ENCODE measurements at places on chromosomes 5 and 9. TPM values are rescaled to one million over a fixed set of nuclear protein-coding genes. Genes with fewer than 3 reads are reported as not detected.
A peak's percentile ranks its signal among the peaks of the same experiment; 100 is the strongest.

GARIN3 gene
- total RNA-seq, result not detected

- no peak for DNase-seq
- peaks cover 4% of the 10 kb centered on the region for H3K27me3 ChIP-seq
- H3K4me1 ChIP-seq, result peaks cover 2% of the 10 kb centered on the region
- H3K36me3 ChIP-seq, result no peaks in the 10 kb centered on the region
Observed at GRCh38 chr9:99400184-99400731, 178.2 kb downstream of the SEC61B start.

DNA sequence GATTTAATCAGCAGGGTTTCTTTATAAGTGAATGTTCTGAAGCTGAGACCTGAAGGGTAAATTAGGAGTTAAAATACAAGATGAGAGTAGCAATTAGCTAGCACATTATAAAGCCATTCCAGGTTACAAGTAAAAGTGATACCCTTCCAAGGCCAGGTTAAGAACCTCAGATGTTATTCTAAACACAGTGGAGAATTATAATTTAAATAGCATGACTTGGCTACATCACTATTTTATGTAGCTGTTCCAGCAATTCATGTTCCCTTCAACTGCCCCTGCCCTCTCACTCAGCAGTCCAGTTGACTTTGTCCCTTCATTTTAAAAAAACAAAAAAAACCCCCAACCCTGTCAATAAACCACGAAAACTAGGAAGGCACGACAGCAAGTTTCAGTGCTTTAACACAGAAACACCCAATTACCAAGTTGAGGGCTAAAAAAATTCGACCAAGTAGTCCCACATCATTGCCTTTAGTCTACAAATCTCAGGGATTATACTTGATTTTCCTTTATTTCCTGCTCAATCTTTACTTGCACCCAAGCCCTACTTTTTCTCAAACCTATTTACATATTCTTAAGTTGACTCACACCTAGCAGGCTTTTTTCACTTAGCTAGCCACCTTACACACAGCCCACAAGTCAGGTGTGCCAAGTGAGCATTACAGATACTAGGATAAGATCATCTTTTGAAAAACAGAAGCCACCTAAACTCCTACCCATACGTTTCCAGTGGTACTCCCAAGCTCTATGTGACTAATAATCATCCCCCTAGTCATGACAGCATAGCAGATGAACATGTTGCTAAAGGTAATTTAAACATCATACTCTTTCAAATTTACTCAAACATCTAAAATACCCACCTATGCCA lies 3.4 kb downstream of the RPL37 start:
- peaks cover 84% of the 10 kb centered on the region for H3K36me3 ChIP-seq
- peak overlapping the region; percentile 97 for H3K4me3 ChIP-seq
- H3K27me3 ChIP-seq, result no peaks in the 10 kb centered on the region
- H3K27ac ChIP-seq, result peak overlapping the region; percentile 66
- peaks cover 66% of the 10 kb centered on the region for H3K4me1 ChIP-seq

DNA sequence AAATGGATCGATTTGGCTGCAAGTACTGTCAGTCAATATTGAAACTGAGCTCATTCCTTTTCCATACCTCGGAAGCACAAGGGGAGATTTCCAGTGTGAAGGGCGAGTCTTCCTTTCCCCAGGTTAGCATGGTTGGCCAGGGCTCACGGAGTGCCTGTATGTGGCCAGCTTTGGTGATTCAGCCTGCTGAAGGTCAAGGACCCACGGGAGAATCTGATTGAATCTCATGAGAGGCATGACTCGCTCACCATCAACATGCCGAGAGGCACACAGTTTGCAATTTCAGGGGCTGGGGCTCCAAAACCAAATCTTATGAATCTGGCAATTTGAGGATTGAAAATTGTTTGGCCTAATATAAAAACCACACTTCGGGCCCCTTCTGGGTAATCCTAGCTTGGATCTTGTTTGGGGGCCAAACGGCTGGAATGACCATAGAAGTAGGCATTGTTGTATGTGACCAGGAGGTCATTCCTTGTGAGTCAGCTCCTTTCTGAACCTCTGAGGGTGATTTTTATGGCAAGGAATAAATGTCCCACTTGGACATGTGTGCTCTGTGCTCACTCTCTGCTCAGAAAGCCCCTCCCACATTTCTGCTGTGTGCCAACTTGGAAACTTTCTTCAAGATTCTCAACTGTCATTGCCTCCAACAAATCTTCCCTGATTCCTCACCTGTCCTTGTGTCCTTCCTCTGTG lies 69.8 kb downstream of the DOCK2 start:
- no peaks in the 10 kb centered on the region for H3K4me1 ChIP-seq
- no peaks in the 10 kb centered on the region for H3K27me3 ChIP-seq
- no peak overlapping the region for H3K4me3 ChIP-seq

CHMP5 gene
- 83.0 TPM for total RNA-seq

ALDH1A1 gene
- not detected for total RNA-seq

- H3K36me3 ChIP-seq, result no peaks in the 10 kb centered on the region
- no peak overlapping the region for H3K4me3 ChIP-seq
- H3K27me3 ChIP-seq, result peaks cover 3% of the 10 kb centered on the region
Observed at GRCh38 chr5:72829707-72830106, 13.2 kb downstream of the TNPO1 start.

F12 gene
- 3.2 TPM for total RNA-seq

Measured in activated CD8-positive, alpha-beta T cell treated with anti-CD3 and anti-CD28 coated beads, Interleukin-2, amount 10 ng/mL, durations not matched to agents 7 days and 5 days (primary cell).